Breast epithelium (tissue), 4 donors: ENCODE measurements at places on chromosomes 3 and 15.

- no peak for DNase-seq
Measured at GRCh38 chr3:194787650-194788049, 102.0 kb downstream of the FAM43A start.

- no peak for DNase-seq
Measured at GRCh38 chr3:123741041-123741511, 143.1 kb downstream of the MYLK start.

DNA sequence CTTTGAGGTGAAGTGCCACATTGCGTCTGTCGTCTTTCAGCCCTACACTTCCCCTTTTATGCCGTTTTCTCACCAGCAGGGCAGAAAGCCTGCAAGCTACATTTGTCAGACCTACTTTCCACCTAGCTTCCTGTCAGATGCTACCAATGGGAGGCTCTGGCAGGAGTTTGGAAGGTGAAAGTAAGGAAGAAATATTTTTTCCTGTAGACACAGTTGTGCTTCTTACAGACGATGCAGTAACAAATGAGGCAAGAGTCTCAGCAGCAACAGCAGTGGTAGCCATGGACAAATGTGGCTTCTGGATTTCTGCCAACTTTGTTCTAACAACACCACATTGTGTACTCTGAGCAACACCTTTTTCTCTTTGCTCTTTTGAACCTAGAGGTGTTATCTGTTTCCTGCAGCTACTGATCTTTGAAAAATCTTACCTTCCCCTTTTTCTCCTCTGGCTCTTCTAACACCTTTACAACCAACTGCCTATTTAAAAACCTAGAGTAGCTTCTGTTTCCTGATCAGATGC, 70.6 kb upstream of the STT3B start:
- DNase-seq, result no peak

DNA sequence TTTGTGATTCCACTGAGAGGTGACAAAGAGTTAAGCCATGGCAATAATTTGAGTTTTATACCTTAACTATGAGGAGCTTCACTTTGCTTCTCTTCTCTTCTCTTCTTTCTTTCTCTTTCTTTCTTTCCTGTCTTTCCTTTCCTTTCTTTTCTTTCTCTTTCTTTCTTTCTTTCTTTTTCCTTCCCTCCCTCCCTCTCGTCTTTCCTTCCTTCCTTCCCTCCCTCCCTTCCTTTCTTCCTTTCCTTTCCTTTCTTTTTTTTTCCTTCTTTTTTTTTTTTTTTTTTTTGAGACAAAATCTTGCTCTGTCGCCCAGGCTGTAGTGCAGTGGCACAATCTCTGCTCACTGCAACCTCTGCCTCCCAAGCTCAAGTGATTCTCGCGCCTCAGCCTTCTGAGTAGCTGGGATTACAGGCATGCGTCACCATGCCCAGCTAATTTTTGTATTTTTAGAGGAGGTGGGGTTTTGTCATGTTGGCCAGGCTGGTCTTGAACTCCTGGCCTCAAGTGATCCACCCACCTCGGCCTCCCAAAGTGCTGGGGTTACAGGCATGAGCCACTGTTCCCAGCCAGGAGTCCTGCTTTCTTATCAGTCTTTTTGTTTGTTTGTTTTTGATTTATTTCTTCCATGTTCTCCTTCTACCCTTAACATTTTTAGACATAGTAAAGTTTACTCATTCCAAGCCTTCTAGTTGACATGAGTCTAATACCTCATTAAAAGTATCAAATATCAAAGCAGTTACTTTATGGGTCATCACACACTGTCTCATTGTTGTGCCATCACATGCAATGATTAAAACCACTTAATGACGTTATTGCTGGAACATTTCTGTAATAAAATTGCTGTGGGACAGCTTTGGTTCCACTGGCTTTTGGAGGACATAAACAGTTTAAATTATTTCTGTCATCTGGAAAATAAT, 29.9 kb downstream of the SLC49A4 start:
- DNase-seq, result no peak

DNA sequence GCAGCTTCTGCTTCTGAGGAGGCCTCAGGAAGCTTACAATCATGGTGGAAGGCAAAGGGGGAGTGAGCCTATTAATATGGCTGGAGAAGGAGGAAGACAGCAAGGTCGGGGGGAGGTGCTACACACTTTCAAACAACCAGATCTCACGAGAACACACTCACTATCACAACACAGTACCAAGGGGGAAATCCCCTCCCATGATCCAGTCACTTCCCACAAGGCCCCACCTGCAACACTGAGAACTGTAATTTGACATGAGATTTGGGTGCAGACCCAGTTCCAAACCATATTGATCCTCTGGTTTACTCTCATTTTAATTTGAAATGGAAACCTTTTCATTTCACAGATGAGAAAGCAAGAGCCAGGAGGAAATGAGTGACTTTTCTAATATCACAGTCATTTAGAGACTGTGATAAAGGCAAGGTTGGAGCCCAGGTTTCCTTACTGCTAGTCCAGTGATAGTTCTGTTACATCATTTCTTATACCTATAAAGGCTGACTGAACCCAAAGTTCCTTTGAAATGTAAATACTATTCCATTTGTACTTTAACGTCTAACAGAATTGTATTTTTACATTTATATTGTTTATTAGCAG, 105.8 kb upstream of the GAP43 start:
- no peak for DNase-seq

- DNase-seq, result no peak
Measured at GRCh38 chr15:89244574-89244903, 760 bp downstream of the FANCI start.

GRCh38 chr3:107990433-107990832, 100.4 kb downstream of the CD47 start:
- DNase-seq, result no peak

GRCh38 chr15:43118829-43119228, 13.0 kb upstream of the UBR1 start:
- no peak for DNase-seq

DNA sequence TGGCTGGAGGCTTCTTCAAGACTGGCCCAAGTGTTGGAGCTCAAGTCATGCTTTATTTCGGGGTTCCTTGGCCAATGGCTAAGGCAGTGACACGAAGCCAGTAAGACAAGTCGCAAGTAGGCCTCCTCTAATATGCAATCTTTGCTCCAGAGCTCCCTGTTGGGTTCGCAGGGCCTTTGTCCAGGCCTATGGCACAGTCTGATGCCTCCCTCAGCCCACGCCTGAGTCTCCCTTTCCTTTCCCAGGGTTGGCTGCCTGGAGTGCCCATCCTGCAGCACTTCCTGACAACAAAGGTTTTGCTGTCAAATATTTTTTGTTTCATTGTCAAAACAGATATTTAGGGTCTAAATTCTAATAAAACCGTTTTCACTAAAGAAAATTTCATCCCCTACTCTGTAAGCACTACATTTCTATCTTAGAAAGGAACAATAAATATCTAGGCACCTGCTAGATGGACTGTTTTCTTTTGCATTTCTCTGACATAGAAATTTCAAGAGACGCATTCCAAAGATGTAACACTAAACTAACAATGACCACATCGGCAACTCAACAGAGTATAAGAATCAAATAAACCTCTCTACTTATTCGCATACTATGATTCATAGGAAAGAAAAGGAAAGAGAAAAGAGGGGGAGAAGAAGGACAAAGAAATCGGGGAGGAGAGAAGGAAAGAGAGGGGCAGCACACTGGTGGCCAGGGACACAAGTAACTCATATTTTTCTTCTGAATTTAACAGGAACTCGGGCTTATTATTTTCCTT, 393.1 kb upstream of the ATP11B start:
- DNase-seq, result no peak

DNA sequence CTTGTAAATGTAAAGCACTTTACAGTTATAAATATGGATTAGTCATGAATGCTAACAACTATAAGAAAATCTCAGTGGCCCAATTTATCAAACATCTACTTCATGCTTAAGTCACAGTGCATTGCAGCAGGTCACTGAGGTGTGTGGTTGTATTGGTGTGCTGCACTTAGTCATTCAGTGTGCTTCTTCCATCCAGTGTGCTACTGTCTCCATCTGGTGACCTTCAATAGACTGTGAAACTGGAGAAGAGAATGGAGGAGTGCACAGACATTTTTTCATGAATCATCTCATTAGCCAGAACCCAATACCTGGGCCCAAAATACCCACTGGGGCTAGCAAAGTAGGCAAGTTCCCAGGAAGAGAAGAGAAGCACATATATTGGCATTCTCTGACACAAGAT, 199.6 kb downstream of the SHOX2 start:
- DNase-seq, result no peak

GRCh38 chr15:87962428-87962827, 294.1 kb downstream of the NTRK3 start:
- DNase-seq, result no peak

GRCh38 chr3:3600665-3601340, 198.4 kb upstream of the LRRN1 start:
- DNase-seq, result no peak

- DNase-seq, result no peak
Measured at GRCh38 chr15:65641768-65642475, 20.2 kb downstream of the SLC24A1 start.

DNA sequence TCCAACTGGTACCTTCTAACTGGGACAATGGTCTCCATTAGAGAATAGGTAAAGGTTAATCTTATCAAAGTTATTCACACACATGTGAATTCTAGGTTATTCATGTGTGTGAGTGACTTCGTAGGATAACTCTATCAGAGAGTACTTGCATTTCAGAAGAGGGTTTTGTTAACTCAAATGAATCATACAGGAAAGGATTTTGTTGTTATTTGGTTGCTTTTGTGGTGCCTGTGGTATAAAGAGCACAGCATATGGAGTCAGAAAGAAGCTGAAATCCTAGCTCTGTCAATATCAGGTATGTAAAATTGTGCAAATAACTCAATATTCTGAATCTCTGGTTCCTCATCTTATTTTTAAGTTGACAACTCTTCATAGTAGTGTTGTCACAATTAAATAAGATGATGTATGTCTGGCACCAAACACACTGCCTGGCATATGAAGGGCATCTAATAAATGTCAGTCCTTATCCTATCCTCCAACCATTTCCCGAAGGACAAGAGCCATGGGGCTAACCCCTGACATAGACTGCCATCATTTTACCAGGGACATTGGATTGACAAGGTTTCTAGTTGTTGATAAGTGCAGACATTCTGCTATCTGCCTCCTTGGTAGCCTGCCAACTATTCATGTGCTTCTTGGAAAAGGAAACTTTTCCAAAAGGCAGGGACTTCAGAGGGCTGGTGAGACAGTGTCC, 48.7 kb upstream of the CMSS1 start:
- no peak for DNase-seq

GRCh38 chr3:172553526-172554252, 30.5 kb upstream of the TNFSF10 start:
- DNase-seq, result no peak

DNA sequence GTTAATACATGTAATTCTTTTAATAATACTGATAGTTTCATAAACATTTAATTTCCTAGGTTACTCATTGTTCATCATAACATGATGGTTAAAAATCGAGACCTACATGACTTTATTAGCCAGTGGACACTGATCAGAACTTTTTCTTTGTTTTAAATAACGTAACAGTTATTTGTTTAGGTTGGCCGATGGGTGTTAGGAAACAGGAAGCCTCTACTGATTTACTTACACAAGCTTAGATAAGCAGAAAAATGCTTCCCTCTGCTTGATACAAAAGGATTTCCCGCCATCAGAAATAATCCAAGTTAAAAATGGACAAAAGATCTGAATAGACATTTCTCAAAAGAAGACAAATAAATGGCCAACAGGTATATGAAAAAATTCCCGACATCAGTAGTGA, 16.6 kb upstream of the APH1B start:
- DNase-seq, result no peak

GRCh38 chr15:68635141-68635540, 56.3 kb downstream of the CORO2B start:
- DNase-seq, result no peak

DNA sequence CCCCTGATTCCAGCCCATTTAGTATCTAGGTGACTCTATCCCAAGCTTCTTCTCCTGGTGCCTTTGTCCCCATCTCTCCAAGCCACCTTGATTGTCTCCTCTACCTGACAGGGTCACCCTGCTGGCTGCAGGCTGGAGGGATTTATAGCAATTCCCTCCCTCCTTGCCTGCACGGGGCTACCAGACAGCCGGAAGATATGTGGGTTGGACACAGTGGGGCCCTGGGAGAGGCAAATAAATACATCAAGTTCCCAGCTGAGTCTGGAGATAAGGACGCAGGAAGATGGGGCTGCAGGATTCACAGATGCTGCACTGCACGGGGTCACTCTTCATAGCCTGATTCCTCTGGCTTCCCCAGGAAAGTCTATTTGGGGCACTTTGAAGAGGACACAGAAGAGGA, 9.3 kb upstream of the ISLR2 start:
- no peak for DNase-seq

- no peak for DNase-seq
Measured at GRCh38 chr3:189049458-189050236, 122.1 kb upstream of the TPRG1 start.

GRCh38 chr15:68256675-68257450, 20.7 kb upstream of the FEM1B start:
- DNase-seq, result peak; percentile 92

DNA sequence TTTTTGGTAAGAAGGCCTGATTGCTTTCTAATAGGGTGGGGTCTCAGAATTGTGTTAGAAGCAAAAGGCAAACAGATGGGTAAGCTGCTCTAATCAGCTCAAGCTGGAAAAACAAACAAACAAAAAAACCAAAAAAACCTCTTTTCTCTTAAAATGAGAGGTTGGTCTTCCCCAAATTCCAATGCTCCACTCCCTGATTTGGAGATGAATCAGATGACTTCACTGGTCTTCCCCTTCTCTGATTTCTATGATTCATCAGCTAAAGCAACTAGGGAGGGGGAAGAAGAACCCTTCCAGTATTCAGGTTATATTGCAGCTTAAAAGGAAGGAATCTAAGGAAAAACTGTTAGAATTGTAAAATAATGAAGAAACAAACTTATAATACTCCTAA, 9.6 kb upstream of the ANXA2 start:
- no peak for DNase-seq
